ENCODE measurements at places on chromosomes 11 and 22. TPM values are rescaled to one million over a fixed set of nuclear protein-coding genes. Genes with fewer than 3 reads are reported as not detected.

DNA sequence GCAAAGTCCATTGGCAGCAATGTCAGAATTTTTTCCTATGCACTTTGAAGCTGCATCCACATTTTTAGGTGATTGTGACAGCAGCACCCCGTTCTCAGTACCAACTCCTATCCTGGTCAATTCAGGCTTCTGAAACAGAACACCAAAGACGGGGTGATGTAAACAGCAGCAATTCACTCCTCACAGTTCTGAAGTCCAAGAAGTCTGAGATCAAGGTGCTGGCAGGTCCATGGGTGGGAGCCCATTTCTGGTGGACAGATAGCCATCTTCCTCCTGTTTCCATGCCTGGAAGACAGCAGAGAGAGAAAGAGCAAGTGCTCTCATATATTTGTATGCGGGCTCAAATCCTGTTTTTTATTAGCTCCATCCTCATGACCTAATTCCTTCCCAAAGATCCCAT is 471.2 kb downstream of the BRD1 start:
- DNase-seq, result no peak

ELF5 gene
- polyA plus RNA-seq, result not detected

DNA sequence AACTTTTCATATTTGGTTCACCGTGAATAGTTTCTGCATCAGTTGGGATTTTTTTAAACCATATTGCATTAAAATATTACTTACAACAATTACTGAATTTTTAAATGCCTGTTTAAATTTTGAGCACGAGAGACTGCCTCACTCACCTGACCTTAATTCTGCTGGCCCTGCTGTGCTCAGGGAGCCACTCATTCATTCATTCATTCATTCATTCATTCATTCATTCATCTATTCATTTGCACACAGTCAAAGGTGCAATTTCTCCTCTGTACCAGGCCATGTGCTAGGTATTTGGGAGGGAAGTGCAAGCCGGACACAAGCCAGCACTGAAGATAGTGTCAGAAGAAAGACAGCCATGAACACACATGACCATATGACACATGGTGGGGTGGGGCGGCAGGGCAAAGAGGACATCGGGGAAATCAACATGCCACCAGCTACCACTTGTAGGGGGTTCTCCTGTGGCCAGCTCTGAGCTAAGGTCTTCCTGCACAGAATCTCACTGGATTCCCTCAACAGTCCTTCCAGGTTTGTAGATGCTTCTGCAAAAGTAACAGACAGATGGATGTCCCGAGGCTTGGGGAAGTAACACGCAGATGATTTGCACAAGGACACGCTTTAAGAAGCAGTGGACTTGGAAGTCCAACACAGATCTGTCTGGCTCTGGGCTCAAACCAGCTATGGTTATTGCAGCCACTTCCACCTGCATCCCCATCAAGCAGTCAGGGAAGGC is 568 bp upstream of the CSF2RB start:
- no peak for DNase-seq

GRCh38 chr11:85029964-85030363 is 597.2 kb downstream of the DLG2 start:
- DNase-seq, result no peak

PHF21B gene
- polyA plus RNA-seq, result 0.63 TPM

KIRREL3 gene
- polyA plus RNA-seq, result 0.96 TPM

PTPRCAP gene
- polyA plus RNA-seq, result 6.8 TPM

GRCh38 chr11:133545199-133545803 is 13.0 kb upstream of the OPCML start:
- DNase-seq, result no peak

DNA sequence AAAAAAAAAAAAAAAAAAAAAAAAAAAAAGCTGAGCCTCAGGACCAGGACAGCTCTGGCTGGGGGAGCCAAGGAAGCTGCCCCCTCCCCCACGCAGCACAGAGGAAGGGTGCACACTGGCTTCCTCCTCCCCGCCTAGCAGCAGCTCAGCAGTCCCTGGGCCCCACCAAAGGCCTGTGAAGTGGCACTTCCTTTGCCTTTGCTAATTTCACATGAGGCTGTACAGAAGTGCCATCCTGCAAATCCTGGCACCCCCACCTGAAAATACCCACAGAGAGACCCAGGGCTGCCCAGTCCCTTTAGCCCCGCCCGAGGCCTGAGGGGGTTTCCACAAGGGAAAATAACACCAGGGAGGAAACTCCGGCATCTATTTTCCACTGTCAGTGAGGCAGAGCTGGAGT is 3.9 kb downstream of the RHOG start:
- DNase-seq, result no peak

CD44 gene
- polyA plus RNA-seq, result 31.1 TPM

GRCh38 chr11:62057069-62057468 is 66.7 kb upstream of the INCENP start:
- no peak for DNase-seq

OR10A3 gene
- 0.04 TPM for polyA plus RNA-seq

- no peak for DNase-seq
Measured at GRCh38 chr11:125270711-125271110, 106.2 kb downstream of the PKNOX2 start.

ISX gene
- polyA plus RNA-seq, result 74.1 TPM

DNA sequence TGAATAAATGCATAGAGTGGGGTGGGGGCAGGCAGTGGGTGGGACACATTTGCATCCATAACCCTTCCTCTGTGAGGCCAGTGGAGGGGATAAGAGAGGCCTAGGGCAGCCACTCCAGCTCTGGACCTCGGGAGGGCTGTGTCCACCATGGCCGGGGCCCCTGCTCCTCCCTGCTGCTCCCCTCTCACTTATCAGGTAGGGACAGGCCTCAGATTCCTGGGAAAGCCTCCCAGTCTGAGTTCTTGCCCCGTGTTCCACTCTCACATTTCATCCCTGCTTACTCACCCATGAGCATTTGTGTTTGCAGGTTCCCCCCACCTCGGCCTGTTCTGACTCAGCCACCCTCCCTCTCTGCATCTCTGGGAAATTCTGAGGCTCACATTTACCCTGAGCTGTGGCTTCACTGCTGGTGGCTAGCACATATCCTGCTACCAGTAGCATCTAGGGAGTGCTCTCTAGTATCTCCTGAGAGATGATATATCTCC is 128.7 kb upstream of the TOP3B start:
- DNase-seq, result no peak

DNA sequence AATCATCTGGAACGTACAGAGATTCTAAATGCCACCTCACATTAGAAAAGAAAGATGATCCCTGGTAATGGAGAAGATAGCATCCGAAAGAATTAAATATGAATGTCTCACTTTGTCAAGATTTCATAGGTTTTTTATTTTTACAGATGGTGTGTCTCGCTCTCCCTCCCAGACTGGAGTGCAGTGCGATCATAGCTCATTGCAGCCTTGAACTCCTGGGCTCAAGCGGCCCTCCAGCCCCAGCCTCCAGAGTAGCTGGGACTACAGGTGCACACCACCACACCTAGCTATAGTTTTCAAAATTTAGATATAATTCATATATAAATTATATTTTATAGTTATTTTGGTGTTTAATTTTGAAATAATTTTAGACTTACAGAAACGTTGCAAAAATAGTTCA is 16.7 kb upstream of the SMTN start:
- DNase-seq, result no peak

CBX7 gene
- 15.3 TPM for polyA plus RNA-seq

Measured in large intestine (tissue), 12 donors.